HAP-1 (cell line): ENCODE measurements at places on chromosomes 7 and 10.
A peak's percentile ranks its signal among the peaks of the same experiment; 100 is the strongest.

GRCh38 chr7:41917-42565 lies 150.3 kb upstream of the FAM20C start:
- no peak for DNase-seq

- no peak for DNase-seq
Measured at GRCh38 chr10:77428691-77429395, 208.8 kb downstream of the KCNMA1 start.

DNA sequence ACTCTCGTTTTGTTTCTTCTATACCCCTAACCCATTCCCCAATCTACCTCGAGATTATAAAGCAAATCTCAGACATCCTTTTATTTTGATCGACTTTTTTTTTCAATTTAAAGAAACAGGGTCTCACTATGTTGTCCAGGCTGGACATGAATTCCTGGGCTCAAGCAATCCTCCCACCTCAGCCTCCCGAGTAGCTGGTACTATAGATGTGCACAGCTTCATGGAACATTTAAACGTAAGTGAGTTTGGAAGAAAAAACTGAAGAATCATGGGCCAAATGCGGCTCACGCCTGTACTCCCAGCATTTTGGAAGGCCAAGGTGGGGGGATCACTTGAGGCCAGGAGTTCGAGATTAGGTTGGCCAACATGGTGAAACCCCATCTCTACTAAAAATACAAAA lies 96.0 kb downstream of the UPF2 start:
- no peak for DNase-seq

- peak; percentile 20 for DNase-seq
Measured at GRCh38 chr7:127478024-127478355, 85.5 kb upstream of the ZNF800 start.

DNA sequence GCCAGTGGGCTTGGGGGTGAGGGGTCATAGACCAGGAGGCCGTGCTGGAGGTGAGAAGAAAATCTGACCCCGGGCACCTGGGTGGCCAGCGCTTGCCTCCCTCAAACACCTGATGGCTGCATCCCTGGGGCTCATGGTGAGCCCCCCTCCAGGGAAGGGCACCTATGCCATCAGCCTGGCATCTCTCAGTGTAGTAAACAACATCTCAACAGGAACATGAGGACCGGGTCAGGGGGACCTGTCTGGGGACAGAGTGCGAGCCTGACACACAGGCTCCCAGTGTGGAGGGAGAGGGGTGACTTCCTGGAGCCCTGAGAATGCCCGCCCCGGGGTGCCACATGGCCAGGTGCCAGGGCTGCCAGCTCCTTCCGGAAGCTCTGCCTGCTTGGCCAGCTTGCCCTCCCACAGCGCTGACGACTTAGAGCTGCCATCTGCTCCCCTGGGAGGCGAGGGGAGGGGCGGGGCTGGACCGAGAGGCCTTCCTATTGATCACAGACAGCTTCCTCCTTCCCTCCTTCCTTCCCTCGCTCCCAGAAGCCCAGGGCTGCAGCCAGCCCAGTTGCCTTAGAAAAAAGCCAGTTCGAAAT lies 12.3 kb downstream of the STX1A start:
- DNase-seq, result no peak

DNA sequence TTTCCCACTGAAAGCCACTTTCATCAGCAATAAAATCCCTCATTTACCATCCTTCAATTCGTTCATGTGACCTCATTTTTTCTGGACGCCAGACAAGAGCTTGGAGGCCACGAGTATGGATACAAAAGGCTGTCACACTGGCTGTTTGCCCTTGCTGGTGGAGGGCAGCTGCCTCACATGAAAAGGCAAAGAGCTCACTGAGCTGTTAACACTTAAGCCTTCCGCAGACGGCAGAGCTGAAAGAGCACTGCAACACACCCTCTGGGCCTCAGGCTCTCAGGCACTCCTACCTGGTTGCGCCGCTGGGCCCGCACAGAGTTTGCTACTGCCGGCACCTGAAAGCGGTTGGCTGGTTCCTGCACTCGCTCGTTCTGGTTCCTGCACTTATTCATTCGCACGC lies 193.5 kb downstream of the CFTR start:
- no peak for DNase-seq

DNA sequence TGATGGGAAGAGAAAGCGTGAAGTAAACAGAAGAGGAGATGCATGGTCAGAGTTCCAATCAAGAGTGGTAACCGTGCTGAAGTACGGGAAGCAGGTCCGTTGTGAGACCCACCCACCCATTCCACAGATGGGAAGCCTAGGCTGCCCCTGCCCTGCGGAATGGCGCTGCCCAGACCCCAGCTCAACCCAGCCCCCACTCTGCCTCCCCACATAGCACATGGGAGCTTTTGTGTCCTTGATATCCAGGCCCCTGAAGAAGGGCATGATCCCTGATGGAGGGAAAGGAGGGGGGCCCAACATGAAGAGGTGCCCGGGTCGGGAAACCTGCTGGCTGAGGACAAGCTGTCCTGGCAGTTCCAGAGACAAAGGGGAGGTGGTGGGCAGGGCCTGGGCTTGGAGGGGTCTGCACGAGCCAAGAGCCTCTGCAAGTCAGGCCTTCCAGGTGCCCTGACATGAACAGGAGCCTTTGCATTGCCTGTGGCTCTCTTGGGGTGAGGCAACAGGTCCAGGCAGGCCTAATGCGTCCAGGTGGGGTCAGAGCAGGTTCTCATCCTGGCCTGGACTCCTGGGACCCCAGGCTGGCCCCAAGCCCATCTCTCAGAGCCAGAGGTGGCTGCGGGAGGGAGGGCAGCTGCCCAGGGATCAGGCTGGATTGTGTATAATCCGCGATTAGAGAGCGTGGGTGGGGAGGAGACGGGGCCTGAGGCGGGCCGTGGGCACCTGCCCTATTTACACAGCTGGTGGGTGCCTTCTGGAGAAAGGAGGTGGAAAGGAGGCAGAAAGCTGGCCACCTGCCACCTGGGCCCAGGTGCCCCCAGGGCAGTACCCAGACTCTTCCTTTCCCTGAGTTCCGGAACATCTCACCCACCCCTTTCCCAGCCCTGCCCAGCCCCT lies 23.5 kb downstream of the YKT6 start:
- no peak for DNase-seq

- DNase-seq, result no peak
Measured at GRCh38 chr10:31071232-31072005, 39.8 kb upstream of the ZNF438 start.

- no peak for DNase-seq
Measured at GRCh38 chr7:87213811-87214210, 5.7 kb downstream of the TMEM243 start.

DNA sequence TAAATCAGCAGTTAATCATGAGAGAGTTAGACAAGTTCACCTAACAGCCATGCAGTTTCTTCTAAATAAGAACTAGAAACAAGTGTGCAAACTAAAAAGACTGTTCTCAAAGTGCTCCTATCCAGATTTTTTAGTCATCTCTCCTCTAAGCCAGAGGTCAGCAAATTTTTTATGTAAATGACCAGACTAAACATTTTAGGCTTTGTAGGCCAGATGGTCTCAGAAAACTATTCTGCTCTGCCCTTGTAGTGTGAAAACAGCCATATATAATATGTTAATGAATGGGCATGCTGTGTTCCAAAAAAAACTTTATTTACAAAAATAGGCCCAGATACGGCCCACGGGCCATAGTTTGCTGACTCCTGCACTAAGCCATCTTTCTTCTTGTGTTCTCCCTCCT lies 263.0 kb upstream of the LRRN3 start:
- no peak for DNase-seq

DNA sequence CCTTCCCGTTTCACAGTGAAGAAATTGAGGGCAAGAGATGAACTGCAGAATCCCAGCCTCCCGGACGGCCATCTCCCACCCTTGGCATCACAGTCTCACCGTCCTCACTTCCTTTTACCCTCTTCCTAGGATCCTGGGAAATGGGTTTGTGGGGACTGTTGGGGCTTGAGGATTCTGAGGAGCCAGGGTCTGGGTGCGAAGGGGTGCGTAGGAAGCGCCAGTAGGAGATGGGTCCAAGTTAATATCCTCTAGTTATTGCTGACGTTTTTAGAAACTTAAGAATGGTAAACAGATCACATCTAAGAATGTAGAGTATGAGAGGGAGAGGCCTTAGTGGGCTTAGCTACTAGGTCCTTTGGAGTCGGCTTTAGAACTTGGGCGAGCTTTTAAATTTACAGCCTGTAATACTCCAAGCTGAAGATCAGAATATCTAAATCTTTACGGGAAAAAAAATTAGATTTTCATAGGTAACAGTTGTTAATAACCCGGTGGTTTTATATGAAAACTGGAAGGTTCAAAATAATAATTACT lies 696 bp downstream of the MALSU1 start:
- DNase-seq, result no peak

- peak; percentile 30 for DNase-seq
Measured at GRCh38 chr7:29613100-29613499, 49.5 kb downstream of the PRR15 start.

GRCh38 chr10:74925708-74926107 lies 99.3 kb downstream of the KAT6B start:
- no peak for DNase-seq

DNA sequence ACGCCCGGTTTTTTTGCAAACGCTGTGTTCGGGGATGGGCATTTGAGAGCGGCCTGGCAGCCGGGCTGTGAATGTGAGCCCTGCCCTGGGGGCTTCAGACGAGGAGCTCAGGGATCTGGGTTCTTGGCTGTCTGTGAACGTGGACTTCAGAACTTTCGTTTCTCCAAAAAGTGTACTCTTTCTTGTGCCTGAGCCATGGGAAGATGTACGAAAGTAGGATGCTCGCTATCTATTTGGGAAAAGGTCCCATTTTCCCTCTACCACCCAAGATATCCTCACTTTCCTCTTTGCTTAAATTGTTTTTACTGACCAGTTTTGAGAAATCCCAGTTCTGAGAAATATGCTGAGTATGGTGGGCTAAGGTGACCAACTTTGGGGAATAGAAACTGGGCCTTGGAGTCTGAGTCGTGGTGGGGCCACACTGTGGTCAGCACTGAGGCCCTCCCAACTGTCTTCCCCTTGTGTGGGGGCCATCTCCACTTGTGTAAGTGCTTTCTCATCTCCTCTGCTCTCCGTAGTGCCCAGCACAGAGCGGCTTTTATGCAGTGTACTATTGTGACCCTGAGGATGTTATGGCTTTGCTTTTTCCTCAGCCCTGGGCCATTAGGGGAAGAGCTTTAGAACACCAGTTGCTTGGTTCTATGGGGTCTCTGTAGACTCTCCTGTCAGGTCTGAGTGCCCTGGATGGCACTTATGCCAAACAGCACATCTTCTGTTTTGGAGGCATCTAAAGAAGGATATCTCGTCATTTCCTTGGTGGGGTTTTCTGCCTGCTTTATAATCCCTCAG lies 918 bp downstream of the DBNL start:
- DNase-seq, result peak; percentile 75

GRCh38 chr10:1377740-1378397 lies 321.7 kb downstream of the WDR37 start:
- no peak for DNase-seq

GRCh38 chr10:15141136-15142054 lies 27.1 kb downstream of the NMT2 start:
- DNase-seq, result no peak

- no peak for DNase-seq
Measured at GRCh38 chr7:11332865-11333228, 359.2 kb downstream of the PHF14 start.

- no peak for DNase-seq
Measured at GRCh38 chr7:21327422-21328409, 100.2 kb upstream of the SP4 start.

GRCh38 chr10:49579621-49580020 lies 30.5 kb upstream of the SLC18A3 start:
- DNase-seq, result peak; percentile 47

GRCh38 chr7:66894463-66895080 lies 26.5 kb upstream of the TMEM248 start:
- no peak for DNase-seq

GRCh38 chr10:29712108-29712507 lies 77.3 kb upstream of the SVIL start:
- peak; percentile 49 for DNase-seq

GRCh38 chr7:101950450-101951119 lies 133.2 kb downstream of the CUX1 start:
- peak; percentile 17 for DNase-seq

DNA sequence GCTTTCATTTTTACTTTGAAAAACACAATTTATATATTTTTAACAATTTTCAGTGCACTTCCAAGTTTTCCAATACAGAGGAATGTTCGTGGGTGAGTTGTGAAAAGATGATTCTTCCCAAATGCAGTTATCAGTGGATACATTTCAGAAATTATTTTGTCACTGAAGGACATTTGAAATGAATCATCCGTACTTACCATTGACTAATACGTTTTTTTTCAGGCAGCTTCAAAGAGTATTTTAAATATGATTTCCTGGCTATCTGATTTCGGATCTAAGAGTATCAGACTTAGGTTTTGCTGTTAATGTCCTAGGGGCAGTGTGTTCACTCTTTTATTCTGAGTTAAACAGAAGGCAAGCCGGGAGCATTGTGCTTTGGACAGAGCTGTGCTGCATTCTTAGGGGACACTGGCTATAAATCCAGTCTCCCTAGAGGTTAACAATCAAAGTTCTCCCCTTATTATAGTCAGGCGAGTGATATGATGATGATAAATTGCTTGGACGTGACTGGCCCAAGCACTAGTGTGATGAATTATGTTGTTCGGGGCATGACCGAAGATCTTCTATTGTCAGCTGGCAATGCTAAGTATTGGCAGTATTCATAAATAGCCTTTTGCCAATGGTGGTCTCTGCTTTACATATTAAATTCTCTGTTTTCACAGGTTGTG lies 4.5 kb downstream of the PTER start:
- DNase-seq, result peak; percentile 37

DNA sequence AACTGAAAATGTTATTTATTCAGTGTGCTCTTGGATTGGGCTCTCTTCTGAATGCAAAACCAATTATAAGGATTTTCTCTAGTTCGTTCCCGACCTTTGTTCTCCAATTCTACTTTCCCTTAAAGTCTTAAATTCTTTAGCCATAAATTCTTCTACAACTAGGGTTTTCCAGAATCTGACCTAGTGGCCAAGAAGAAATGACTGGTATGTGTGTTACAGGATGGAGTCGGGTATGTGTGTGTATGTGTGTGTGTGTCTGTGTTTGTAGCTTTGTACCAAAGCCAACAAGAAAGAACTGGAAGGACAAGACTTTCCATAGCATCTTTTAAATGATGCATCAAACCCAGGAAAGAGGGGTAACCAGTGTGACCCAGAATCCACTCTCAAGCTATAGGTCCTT lies 25.8 kb upstream of the LEP start:
- DNase-seq, result no peak

- DNase-seq, result no peak
Measured at GRCh38 chr7:96330193-96330592, 8.3 kb upstream of the SLC25A13 start.

GRCh38 chr10:123147635-123148413 lies at the start of gene HMX2:
Gene HMX2 (plus strand): TSS chr10:123148136. CDS start chr10:123148379, 243 bp downstream.
- DNase-seq, result peak; percentile 84

- no peak for DNase-seq
Measured at GRCh38 chr10:117666166-117666565, 123.6 kb downstream of the EMX2 start.
